Activated CD8-positive, alpha-beta T cell treated with anti-CD3 and anti-CD28 coated beads for 36 hours (primary cell): ENCODE measurements at places on chromosomes 2 and 18. TPM values are rescaled to one million over a fixed set of nuclear protein-coding genes. Genes with fewer than 3 reads are reported as not detected.

GRCh38 chr2:10916953-10917352, 5.2 kb downstream of the KCNF1 start:
- DNase-seq = no peak

DNA sequence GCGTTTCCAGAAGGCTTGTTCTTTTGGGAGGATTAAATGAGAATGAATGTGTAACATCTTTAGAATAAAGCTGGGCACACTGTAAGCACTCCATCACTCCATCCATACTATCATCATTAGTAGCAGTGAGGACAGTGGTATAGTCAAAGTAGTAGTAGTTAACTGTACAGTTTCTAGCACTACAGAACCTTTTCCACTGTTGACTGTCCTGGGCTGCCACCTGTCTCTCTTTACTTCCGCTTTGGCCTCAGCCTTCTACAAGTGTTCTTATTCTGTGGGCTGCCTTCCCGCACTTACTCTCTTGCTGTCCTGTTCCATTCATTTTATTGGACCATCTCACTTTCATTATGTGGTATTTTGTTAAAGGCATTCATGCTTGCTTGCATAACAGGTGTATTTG, 3.3 kb downstream of the SLC9A2 start:
- DNase-seq = no peak

The TWIST2 gene
- total RNA-seq = not detected

The BCL11A gene
- 0.45 TPM for total RNA-seq

DNA sequence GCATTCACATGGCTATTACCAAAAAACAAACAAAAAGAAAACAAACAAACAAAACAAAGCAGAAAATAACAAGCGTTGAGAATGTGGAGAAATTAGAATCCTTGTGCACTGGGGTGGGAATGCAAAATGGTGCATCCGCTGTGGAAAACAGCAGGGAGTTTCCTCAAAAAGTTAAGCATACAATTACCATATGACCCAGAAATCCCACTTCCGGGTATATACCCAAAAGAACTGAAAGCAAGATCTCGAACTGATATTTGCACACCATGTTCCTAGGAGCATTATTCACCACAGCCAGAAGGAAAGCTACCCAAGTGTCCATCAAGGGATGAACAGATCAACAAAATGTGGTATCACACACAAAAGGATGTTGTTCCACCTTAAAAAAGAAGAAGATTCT, 17.9 kb upstream of the TEX51 start:
- DNase-seq = no peak
